Left lobe of liver (tissue), 2 donors: ENCODE measurements at places on chromosomes 5 and 9. TPM values are rescaled to one million over a fixed set of nuclear protein-coding genes. Genes with fewer than 3 reads are reported as not detected.

IZUMO3 gene
- not detected for total RNA-seq

DNA sequence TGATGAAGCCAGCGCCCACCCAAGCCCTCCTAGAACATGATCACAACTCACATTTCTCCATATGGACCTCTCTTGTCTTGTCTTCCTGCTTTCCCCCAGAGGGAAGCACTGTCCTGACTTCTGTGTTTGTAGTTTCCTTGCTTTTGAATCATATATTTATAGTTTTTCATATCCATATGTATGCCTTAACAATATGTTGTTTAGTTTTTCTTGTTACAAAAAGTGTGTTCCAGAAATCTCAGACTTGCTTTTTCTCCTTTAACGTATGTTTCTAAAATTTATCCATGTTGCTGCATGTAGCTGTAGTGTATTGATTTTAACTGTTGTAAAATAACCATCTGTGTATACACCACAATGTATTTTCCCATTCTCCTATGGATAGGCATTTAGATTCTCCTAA is 182.0 kb upstream of the SMIM23 start:
- DNase-seq: no peak

GNA14 gene
- 2.5 TPM for total RNA-seq

DNA sequence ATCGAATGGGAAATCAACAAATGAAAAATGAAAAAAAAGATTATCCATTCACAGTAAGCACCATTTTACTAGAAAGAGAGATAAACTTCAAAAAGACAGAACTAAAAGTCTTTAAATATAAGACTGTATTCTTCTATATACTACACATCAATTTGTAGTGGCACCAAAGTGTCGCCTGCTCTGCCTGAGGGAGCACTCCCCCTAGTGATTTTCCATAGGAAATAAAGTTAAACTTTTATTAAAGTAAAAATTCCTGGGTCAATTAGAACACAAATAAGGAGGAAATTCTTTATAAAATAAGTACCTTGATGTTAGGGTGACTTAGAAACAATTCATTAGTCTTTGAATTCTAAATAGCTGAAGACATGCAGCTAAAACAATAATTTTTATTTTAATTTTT is 9.7 kb downstream of the RAD1 start:
- no peak for DNase-seq

DNA sequence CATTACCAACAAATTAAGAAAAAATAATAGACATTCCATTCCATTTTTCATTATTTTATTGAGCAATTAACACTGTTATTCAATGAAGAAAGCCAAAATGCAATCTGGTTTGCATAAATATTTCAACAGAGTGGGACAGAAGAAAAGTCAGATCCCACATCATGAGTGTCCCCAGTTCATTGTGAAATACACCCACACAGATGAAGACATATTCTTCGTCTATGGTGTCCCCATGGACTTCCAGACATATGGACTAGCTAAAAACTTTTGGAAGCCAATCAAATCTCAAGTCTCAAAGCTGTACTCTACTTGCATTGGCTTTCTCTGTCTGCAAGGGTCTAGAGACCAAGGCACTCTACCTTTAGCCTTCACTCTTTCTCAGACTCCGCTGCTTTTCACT is 194.3 kb downstream of the SEMA5A start:
- no peak for DNase-seq

DNA sequence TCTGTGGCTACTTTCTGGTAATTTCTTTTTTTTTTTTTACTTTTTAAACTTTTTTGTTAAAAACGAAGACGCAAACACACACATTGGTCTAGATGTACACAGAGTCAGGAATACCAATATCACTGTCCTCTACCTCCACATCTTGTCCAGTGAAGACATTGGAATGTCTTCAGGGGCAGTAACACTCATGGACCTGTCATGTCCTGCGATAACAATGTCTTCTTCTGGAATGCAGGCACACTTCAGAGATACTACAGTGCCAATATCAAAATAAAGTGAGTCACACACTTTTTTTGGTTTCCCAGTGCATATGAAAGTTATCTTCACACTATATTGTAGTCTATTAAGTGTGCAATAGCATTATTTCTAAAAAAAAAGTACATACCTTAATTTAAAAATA is 175.9 kb downstream of the ARRDC3 start:
- DNase-seq: no peak

- DNase-seq: no peak
These were observed 388 bp downstream of the ANKS6 start for GRCh38 chr9:98795970-98796363.

- no peak for DNase-seq
These were observed 297.8 kb downstream of the SH3GL2 start for GRCh38 chr9:17876687-17877086.

- no peak for DNase-seq
These were observed 116.4 kb downstream of the APBA1 start for GRCh38 chr9:69555802-69556201.

SEMA5A gene
- total RNA-seq: 5.7 TPM

PCDHGB6 gene
- total RNA-seq: 2.3 TPM

DNA sequence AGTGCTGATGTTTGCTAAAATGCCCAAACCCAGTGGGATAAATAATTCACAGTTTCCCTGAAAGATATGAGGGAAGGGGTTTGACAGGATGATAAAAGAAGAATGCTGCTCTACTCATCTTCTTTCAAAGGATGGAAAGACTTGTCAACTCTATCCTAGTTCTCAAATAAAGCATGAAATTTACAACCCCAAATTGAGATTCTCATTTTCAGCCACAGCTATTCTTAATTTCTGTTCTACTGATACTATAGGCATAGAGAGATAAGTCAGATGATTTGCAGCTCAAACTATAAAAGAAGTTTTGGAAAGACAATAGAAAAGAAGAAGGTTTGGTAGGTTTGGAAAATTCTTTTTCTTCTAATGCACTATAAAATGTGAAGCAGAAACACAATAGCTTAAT is 542.6 kb downstream of the CSNK1G3 start:
- no peak for DNase-seq

DNA sequence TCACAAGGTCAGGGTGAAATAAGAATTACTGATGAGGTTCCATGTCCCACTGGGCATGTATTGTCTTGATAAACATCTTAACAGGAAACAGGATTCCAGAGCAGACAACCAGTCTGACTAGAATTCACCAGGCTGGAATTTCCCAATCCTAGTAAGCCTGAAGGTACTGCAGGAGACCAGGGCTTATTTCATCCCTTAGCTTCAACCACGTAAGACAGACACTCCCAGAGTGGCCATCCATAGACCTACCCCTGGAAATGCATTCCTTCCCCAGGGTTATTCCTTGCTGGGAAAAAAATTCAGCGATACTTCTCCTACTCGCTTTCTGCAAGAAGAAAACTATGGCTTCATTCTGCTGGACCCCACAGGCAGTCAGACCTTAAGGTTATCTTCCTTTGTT is 785.4 kb downstream of the NR2F1-AS1 start:
- DNase-seq: no peak

DNA sequence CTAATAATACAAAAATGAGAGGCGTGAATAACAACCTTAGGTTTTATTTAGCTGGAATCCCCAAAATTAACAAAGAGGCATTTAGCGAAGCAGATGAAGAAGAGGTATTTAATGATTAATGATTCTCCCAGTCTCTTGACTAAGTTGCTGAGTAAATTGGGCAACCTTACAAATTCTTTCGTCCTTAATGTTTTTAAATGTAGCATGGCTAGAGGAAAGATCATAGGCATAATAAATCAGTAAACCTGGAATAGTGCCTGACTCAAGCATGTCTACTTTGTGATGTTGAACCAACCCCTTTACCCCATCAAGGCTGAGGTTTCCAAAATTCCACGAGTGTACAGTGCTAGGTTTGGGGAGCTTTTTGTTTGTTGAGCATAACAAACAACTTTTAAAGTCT is 7.9 kb downstream of the BHMT start:
- DNase-seq: no peak

LHX2 gene
- 2.9 TPM for total RNA-seq

FOXD4L3 gene
- total RNA-seq: not detected

DNA sequence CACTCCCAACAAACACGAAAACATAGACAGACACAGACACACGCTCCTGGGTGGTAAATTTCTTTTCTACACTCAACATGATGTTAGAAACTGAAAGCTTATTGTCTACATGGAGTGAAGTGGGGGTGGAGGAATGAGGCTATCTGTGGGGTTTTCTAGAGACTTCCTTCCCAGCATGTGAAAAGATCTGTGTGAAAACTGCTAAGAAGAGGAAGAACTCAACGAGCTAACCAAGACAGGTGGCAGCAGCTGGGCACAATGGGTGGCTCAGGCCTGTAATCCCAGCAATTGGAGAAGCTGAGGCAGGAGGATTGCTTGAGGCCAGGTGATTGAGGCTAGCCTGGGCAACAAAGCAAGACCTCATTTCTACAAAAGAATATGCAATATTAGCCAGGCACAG is 7.6 kb downstream of the FYB1 start:
- no peak for DNase-seq

GRCh38 chr9:85310573-85310972 is 431.2 kb downstream of the AGTPBP1 start:
- no peak for DNase-seq

GRCh38 chr5:4802044-4802443 is 338.1 kb upstream of the ADAMTS16 start:
- DNase-seq: no peak

DNA sequence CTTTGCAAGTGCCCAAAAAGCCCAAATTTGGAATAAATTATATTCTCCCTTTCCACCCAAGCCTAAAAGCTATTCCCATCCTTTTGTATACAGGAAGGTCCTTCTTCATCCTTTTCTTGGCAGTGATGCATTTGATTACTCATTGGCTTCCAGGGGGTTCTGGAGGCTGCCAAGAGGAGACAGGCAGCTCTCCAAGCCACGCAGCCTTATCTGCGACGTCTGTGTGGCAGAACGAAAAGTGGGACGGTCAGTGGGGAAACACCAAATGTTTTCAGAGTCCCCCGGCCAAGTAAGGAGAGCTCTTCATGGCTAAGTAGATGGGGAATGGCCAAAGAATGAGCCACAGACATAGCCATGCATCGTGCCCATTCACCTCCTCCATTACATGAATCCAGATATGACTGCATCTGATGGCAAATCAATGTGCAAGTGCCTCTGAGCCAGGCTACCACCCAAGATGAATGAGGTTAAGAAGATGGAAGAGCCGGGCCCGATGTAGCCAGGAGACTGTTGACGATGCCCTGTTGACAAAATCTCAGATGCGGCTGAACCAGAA is 12.1 kb downstream of the ADAM19 start:
- peak; percentile 64 for DNase-seq

GRCh38 chr9:136634904-136635303 is 27.8 kb upstream of the EGFL7 start:
- DNase-seq: no peak

LCN9 gene
- not detected for total RNA-seq

MACIR gene
- total RNA-seq: 0.63 TPM

FLT4 gene
- 7.7 TPM for total RNA-seq

DNA sequence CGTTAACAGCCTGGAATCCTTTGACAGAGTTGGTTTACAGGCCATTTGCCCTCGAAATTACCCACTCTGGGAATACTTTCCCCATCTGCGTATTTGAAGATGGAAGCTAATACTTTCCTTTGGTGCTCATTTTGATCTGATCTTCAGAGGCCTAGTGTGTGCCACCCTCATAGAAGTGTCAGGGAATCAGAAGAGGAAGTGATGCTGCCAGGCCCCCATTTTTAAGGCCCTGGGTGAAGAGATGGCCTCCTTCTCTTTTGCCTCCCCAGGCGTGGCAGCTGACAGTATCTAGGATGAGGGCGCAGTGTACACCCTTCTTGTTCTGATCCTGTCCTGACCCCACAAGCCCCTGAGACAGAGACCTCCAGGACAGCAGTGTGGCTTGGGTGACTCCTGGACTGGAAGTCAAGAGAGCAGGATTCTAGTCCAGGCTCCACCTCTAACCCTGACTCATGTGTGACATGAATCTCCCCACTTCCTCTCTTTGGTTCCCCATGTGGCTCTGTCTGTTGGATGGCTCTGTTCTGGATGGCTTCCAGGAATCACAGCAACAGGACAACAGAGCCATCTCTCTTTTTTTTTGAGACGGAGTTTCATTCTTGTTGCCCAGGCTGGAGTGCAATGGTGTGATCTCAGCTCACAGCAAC is 27.8 kb downstream of the CSF1R start:
- DNase-seq: no peak

PLAC8L1 gene
- not detected for total RNA-seq

GRCh38 chr5:156322666-156323065 is 4.3 kb upstream of the SGCD start:
- DNase-seq: no peak

DNA sequence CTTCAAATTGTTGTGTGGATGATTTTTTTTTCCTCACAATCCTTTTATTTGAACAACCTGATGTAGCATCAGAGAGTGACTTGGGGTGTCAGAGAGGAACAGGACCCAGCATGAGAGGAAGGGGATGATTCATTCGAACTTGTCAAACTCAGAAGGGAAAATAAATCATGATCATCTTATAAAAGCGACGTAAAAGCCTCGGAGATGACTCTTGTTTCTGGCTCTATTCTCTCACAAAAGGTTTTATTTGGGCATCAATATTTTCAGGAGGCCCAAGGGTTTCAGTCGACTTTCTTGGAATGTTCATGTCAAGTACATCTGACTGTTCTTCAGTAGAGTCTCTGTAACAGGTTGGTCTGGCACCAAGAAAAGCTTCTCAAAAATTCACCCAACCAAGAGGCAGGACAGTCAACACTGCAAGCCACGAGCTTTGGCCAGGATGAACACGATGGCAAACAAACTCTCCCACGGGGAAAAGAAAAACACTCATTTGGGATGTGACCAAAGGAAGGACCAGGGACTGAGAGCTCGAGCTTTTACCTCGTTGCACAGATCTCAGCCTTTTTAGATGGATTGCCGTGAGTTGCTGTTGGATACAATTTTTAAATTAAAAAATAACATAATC is 55.1 kb downstream of the ANKH start:
- no peak for DNase-seq

PCDHGA4 gene
- 0.53 TPM for total RNA-seq

IL5 gene
- not detected for total RNA-seq

DPYSL3 gene
- 1.6 TPM for total RNA-seq

GRCh38 chr5:171907725-171908343 is 98.6 kb downstream of the FBXW11 start:
- DNase-seq: no peak

DNA sequence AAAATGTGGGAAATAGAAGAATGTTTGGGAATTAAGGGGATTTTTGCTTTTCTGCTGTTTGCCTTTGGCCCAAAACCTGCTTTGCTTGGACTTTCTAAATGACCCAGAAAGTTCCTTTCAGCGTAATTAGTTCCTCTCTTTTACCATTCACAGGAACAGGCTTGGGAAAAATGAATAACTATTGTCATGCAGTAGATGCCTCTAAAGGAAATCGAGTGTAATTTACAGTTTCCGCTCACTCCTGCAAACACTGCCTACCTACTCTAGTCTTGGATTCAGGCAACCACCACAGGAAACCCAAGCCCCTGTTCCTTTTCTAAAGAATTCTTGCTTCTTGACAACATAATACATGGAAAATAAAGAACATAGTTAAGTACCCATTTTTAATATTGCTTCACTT is 25.0 kb downstream of the TTC23L start:
- DNase-seq: no peak

FOXI1 gene
- not detected for total RNA-seq

- DNase-seq: no peak
These were observed 382.5 kb downstream of the MED10 start for GRCh38 chr5:5995819-5996218.
